ENCODE measurements at places on chromosomes 6 and 20.

DNA sequence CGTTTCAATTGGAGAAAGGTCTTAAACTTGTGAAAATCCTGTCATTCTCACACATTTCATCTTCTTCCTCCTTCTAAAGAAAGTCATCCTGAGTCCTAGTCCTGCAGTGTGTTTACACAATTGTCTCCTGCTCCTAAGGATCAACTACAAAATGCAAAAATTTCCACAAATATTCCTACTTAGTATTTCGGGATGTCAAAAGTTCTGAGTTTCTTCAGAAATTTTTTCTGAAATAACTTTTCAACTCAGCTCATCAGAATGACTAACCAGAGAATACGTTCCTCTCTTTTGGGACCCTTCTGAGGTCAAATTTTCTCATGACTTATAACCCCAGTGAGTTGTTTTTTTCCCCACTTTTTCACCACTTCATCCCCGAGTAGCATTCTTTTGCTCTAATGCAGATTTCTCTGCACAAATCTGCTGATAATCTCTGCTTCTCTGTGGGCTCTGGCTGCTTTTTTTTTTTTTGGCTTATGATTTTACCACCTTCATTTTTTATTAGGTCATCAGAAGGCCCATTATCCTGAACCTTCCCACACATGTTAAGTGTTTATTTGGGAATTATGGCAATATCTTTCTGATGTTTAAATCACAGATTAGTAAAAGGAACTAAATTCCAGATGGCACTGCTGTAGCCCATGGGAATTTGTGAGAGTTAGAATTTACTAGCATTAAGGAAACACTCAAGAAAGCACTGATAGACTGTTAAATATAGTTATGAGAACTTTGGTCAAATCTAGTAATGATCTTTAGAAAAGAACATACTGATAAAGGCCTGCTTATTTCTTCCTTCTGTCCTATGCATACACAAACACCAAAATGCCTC is 41.4 kb downstream of the MAP3K5 start:
- DNase-seq, result no peak

GRCh38 chr20:61739086-61739831 is 326.4 kb downstream of the TAF4 start:
- no peak for DNase-seq

DNA sequence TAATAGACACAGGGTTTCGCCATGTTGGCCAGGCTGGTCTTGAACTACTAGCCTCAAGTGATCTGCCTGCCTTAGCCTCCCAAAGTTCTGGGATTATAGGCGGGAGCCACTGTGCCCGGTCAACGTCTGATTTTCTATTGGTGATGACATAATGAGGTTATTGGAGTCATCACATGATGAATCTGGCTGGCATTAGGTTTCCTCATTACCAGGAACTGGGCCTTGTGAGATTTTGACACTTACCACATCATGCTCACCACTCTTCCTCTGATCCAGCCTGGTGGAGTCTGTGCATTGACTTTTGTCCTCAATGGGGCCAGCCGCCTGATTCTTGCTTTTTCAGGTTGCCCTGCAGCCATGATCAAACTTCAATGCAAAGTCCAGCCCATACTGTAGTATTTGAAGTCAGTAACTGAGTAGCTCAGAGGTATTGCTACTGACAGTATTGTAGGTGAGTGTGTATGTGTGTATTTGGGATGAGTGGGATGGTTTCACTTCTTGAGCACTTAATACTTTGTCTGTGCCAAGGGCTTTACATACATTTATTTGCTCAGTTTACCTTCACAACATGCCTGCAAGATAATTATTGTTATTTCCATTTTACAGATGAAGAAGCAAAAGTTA is 16.0 kb downstream of the ANKS1A start:
- no peak for DNase-seq

- DNase-seq, result no peak
Observed at GRCh38 chr20:31630187-31630790, 7.4 kb upstream of the COX4I2 start.

DNA sequence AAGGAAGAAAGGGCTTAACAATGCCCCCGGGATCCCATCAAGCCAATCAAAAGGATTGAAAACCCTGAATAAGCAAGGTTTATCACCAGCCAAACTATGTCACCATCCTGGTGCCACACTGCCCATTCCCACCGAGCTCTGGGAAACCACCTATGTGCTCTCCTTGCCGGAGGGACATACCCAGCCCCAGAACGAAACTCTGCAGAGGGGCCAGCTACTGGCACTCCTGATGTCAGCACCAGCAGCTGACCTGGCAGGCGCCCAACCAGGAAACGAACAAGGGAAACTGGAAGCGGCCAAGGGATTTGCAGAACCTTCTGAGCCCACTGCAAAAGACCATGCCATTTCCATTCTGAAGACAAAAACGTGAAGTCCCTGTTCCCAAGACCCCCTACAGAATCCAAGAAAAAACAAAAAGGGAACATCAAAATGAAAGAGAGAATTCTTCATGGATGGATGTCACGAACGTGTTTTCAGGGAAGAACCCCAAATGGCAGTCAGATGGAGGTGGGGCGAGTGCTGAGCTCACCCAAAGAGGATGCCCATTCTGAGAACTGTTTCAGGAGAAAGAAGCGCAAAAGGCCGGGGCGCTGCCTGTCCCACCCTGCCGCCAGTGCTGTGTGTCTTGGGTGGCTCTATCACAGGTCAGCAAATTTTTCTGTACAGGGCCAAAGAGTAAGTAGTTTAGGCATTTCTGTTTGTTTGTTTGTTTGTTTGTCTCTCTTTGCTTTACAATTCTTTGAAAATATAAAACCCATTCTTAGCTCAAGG is 305.2 kb downstream of the ESR1 start:
- no peak for DNase-seq

- no peak for DNase-seq
Observed at GRCh38 chr6:35419417-35419816, 32.7 kb upstream of the FANCE start.

GRCh38 chr6:52475307-52475706 is 55.2 kb downstream of the EFHC1 start:
- DNase-seq, result no peak

GRCh38 chr6:17429383-17430061 is 36.1 kb downstream of the CAP2 start:
- no peak for DNase-seq

DNA sequence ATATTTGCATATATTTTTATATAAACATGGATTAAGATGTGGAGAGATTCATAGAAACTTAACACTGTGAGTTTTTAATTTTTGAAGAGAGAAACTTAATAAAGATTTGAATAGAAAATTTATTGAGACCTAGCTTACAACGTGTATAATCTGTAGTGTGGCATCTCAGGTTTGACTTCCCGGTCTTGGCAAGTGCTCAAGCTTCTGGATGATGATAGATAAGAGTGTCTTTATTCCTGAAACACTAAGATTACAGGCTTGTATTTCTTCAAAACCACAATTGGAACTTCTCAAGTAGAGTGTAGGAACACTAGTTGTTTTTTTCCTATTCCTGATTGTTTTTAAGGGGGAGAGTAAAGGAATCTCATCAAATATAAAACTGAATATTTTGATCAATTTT is 64.6 kb upstream of the NOTCH4 start:
- DNase-seq, result no peak

- DNase-seq, result no peak
Observed at GRCh38 chr20:61115364-61116065, 136.5 kb upstream of the CDH4 start.

- DNase-seq, result no peak
Observed at GRCh38 chr6:34195726-34196115, 41.0 kb upstream of the HMGA1 start.

DNA sequence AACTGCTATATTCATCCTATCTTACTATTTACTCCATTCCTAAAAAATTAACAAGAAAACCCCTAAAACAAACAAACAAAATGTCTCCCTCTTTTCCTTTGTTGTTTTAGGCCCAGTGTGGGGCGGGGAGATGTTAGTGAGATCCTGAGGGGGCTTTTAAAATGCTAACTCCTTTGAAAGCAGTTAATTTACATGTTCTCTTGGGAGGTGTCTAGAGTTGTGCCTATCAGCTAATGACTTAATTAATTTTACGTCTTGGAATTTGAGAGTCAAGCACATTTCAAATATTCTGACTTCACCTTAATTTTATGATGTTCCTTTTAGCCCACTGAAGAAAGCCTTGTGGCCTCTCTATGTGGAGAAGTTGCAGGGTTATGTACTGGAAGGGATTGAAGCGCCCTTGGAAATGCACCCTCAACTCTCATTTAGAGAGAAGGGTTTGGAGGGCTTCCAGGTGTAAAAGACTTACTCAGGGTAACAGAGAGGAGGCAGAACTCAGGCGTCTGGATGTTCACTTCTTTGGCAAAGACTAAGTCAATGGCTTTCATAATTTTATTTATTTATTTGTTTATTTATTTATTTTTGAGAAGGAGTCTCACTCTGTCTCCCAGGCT is 4.9 kb downstream of the SASH1 start:
- DNase-seq, result no peak

DNA sequence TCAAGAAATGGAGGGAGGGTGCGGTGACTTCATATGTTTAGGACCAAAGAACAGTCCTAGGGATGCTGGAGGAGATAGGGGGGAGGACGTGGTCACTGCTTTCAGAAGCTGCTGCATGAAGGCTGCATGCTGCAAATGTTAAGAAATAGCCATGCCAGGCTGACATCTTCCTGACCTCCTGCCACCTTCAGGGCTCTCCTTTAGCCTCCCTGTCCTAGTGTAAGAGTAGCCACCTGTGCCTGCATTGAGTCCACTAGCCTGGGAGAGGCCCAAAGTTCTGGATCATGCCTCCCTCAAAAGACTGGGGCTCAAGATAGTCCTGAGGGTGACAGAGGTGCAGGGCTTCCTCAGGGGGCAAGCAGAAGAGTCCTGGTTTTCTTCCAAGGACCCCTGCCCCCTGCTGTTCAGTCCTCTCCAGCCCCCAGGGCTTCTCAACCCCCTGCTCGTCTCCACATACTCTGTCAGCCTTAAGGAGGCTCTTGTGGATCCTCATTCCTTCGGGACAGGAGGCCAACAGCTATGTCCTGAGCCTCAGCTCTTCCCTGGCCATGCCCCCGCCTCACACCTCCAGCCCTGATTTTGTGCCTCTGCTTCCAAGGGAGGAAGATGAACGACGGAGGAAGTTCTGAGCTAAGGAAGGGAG is 96.3 kb downstream of the MRPL14 start:
- no peak for DNase-seq

DNA sequence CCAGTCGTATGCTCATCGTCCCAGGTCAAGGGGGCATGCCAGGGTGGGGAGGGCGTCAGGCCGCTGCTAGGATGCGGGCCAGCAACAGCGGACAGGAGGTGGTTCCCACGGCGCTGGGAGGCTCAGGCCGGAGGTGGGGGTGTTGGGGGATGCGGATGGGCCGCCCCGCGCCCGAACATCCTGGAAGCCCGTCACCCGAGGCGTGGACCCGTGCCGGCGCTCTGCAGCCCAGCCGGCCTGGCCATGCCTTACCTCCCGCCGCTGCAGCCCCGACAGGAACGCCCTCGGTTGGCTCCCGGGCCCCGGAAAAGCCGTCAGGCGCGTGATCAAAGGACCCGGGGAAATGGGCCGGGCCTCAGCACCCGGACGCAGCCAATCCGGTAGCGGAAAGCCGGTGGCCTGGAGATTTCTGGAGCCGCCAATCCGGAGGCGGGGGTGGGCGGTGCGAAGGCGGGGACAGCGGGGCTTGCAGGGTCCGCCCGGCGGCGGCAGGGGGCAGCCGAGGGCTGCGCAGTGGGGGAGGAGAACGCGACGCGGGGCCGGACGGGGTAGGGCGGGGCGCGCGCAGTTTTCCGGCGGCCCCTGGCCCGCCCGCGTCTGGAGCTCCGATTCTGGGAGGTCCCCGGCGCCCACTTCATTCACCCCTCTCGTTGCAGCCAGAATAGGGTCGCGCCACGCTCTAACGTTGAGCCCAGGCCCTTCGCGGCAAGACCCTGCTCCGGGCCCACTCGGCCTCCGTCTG is at the start of gene SMIM29:
Gene SMIM29, minus strand, starts transcription at position 280 of the 742 bp plus-strand sequence. CDS start 1,215 bp downstream, outside the sequence.
- DNase-seq, result peak; percentile 96

- no peak for DNase-seq
Observed at GRCh38 chr6:29925321-29925720, 17.0 kb upstream of the HLA-A start.

GRCh38 chr6:137973201-137973600 is 106.1 kb downstream of the TNFAIP3 start:
- DNase-seq, result no peak

- DNase-seq, result no peak
Observed at GRCh38 chr6:57163956-57164355, 8.2 kb upstream of the BAG2 start.

DNA sequence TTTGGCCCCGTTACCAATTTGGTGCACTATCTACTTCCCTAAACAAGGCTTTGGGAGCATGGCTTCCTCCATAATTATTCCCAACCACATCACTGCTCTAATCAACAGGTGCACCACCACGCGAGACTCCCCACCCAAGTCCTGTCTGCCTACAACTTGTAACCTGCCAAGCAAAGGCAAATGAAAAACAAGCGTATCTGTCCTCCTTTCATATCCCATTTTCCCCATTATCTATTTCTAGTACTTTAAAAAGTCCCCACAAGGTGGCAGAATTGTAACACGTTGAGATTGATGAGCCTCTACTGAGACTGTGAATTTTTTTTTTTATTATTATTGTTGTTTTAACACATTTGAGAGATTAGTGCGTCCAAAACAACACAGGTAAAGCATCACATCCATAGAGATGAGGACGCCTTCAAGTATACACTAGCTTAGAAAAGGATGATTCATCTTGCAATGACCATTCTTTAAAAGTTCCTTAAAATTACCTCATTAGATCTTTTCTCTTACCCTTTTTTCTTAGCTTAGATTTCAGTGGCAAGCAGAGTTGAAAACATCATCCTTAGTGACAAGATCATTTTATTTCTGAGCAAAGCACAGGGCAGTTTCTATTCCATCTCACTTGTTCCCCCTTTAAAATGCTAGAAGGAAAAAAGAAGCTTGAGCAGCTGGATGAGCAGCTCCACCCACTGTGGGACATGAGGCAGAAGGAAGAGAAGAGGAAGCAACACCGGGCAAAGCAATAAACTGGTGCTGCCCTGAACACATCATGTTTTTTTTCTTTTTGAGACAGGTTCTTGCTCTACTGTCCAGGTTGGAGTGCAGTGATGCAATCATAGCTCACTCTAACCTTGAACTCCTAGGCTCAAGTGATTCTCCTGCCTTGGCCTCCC is 210.8 kb downstream of the ARHGAP18 start:
- DNase-seq, result no peak

DNA sequence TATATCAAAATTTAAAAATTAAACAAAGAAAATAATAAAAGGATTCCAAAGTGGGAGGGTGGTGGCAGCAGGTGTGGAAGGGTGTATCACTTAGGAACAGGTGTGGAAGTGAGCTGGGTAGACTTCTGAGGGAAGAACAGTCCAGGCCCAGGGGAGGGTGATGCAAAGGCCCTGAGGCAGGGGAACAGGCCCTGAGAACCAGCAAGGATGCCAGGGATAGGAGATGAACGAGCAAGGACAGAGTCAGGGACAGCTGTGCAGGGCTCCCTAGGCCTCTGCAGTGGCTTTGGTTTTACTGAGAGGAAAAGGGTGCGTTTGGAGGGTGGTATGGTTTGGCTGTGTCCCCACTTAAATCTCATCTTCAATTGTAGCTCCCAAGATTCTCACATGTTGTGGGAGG is 9.4 kb upstream of the RAET1E start:
- no peak for DNase-seq

DNA sequence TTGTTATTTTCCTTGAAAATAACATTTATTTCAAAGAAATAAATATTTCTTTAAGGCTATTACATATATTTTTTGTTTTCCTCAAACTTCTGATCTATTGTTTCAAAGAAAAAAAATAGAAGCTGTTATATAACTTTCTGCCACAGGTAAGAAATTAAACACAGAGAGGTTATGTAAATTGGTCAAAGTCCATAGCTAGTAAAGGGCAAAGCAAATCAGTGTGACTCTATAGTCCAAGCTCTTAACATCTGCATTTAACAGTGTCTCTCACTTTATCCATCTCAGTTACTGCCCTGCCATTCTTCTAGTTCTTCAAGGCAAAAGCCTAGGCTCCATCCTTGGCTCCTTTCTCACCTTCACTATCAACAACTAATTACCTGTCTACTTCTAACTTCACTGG is 57.1 kb downstream of the RWDD2A start:
- no peak for DNase-seq

Data from activated T-helper 1 cell treated with anti-CD3 and anti-CD28 coated beads, Interleukin-2, amount 50 U/mL, for 16 hours (primary cell).